ENCODE measurements at places on chromosomes 4 and X.

DNA sequence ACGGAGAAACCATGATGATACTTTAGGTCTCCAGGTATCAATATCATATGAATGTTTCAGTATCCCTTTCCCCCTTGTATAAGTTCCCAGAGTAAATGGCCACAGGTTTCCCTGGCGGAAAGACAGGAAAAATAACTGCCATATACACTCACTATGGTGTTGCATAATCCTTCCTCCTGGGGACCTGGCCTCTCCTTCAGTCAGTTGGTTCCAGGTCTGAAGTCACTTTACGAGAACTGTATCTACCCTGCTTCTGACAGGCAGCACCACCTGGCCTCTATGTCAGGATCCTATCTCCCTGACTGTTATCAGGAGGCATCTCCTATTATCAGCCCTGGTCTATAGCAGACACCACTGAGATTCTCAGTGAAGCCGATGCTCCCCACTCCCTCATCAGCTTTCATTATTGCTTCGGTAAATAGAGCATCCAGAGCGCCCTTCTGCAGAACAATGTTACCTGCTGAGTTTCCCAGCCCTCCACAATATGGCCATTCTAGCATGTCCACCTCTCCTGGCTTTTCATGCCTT, 22.6 kb downstream of the HAUS3 start:
- no peak for DNase-seq

- DNase-seq = no peak
Measured at GRCh38 chrX:152932144-152932543, 34.3 kb downstream of the ZNF185 start.

DNA sequence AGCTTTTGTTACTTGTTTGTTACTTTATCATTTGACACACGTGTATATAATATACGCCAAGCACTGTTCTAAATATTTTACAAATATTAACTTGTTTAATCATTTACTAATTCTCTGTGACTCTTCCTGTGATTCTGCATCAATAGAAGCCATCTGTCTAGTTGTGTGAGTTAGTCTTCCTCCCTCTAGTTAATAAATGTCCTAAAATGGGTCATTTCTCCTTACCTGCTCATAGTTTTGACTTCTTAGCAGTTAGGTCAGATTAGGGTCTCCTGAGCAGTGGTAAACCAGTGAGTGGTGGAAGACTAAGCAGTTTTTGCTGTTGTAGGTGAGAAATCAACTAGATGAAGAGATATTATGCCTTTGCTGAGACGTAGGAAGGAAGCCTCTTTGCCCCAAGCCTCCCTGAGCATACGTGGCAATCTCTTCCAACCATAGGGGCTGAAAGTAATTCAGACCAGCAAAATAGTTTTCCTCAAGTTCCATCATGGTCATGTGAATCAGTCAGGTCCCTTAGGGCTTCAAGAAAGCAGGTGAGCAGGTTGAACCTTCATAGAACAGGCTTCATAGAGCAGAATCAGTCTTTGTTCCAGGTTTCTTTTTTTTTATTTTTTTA, 38.7 kb upstream of the THOC2 start:
- DNase-seq = no peak

DNA sequence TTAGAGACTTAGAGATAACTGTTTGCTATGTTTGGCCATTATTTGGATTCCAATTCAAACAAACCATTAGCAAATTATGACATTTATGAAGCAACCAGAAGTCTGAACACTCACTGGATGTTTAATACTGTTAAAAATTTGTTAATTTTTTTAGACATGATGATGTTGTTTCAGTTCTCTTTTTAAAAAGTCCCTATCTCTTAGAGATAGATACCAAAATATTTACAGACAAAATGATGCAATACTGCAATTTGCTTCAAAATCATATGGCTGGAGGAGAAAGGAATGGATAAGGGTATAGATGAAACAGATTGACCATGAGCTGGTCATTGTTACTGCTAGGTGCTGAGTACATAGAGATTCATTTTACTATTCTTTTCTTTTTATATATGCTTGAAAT, 534.6 kb downstream of the BCOR start:
- DNase-seq = no peak
